CD4-positive, alpha-beta T cell treated with Interferon alpha-2 for 1 hour (primary cell): ENCODE measurements at places on chromosomes 12 and 14.

DNA sequence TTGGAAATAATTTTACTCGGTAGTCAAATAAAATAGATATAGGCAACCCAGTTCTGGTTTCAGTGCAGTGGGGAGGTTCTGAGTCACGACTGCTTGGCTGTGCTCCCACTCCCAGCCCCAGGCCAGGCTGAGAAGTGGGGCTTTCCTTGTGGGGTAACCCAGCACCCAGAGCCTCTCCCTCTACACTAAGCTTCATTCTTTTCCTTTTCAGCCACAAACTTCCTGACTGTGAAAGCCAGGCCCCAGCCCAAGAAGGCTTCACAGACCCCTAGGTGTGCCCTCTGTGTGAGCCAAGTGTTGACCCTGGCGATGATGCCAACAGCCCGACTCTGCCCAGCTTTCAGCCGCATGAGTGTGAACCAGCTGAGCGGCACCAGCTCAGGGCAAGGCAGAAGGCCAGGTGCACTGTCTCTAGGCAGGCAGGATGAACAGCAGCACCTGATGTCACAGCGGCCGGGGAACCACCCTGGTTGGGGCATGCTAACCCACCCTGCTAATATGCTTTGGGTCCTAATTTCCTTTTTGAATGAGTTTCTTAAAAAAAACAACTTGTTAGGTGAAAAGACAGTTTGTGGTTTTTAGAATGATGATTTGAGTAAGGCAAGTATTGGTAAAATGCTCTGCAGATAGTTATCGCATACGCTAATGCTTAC, 42.2 kb upstream of the ATP23 start:
- DNase-seq: peak; percentile 87

DNA sequence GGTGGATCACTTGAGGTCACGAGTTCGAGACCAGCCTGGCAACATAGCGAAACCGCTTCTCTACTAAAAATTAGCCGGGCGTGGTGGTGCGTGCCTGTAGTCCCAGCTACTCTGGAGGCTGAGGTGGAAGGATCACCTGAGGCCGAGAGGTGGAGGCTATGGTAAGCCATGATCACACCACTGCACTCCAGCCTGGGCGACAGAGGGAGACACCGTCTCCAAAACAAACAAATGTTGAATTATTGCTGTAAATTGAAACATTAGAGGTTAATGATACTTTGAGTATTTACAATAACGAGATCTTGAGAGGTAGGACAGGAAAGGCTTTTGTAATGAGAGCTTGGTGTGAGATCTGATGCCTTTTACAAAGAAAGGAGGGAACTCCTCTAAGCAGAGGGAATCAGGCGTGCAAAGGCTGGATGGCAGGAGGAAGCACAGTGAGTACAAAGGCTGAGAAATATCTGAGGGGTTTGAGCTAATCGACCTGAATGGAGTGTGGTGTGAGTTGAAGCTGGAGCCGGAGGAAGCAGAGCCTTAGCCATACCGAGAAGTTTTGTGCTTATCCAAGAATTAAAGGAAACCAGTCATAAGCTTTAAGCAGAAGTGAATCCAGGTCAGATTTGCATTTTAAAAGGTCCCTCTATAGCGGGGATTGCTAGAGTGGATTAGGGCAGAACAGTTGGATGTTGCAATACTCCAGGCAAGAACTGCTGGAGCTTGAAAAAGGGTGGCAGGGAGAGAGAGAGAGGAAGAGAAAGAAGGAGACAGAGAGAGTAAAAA, 1.1 kb downstream of the RHNO1 start:
- no peak for DNase-seq

GRCh38 chr14:64823305-64823861, 56.3 kb downstream of the SPTB start:
- peak; percentile 61 for DNase-seq

- no peak for DNase-seq
Measured at GRCh38 chr12:111412830-111413441, 7.2 kb downstream of the SH2B3 start.

- DNase-seq: no peak
Measured at GRCh38 chr12:62792236-62792870, 142.6 kb downstream of the PPM1H start.

- DNase-seq: peak; percentile 46
Measured at GRCh38 chr14:21894003-21894897, 220.6 kb upstream of the OR4E1 start.

DNA sequence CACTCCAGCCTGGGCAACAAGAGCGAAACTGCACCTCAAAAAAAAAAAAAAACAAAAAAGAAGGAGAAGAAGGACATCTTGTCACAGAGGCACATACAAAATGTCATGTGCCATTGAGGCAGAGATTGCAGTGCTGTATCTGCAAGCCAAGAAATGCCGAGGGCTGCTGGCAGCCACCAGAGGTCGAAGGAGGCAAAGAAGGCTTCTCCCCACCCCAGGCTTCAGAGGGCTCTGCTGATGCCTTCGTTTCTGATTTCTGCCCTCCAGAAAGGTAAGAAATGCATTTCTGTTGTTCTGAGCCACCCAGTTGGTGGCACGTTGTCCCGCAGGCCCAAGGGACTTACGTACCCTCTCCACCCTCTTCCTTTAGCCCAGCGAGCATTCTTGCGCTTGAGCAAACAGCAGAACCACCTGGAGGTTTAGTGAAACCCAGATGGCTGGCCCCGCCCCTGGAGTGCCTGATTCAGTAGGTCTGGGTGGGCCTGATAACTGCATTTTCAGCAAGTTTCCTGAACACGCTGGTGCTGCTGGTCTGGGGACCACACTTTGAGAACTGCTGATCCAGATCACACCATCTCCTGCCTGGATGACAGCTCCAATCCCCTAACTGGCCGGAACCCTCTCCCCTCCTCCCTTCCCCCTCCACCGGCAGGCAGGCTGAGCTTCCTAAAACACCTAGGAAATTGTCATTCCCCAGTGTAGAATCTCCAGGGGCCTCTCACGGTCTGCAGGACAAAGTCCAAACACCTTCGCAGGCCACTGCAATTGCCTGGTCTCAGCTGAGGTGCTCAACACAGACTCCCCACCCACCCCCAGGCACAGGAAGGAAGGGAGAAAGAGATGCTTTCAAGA, 21.1 kb upstream of the SCARB1 start:
- DNase-seq: peak; percentile 58

GRCh38 chr12:1362143-1362662, 232.2 kb downstream of the FBXL14 start:
- DNase-seq: no peak

DNA sequence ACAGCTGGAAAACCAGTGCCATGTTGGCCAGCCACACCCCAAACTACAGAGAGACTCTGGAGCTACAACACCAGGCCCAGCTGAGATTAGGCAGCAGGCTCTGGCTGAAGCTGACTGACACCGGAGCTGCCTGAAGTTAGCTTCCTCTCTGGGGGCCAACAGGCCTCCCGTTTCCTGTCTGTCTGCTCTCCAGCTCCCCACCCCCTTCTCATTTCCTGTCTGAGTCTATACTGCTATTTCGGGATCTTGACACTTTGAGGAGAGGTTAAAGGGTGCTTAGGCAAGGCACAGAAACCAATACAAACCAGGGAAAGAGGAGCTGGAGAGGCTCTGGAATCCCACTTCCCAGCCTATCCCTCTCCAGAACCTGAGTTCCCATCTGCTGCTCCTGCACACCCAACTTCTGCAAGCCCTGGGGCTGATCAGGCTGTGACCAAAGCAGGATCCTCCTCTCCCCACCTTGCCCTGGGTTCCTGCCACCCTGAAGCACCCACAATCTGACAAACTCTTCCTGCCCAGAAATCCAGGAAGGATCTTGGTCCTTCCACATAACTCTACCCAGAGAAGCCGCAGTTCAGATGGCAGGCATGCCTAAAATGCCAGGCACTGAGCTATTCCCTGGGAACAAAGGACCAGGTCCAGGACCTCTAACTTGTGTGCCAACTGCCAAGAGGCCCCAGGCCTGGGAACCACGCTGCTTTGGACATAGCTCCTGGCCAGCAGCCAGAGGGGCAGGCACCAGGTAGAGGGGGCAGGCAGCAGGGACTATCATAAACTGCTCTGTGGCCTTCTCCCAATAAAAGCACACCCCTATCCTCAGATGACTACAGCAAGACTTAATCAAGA, 39.9 kb downstream of the PRPF40B start:
- peak; percentile 86 for DNase-seq

- DNase-seq: no peak
Measured at GRCh38 chr12:26746121-26746714, 86.8 kb downstream of the ITPR2 start.

GRCh38 chr14:92619671-92620456, 106.3 kb downstream of the RIN3 start:
- DNase-seq: no peak

- no peak for DNase-seq
Measured at GRCh38 chr14:94054936-94055335, 26.1 kb downstream of the DDX24 start.

DNA sequence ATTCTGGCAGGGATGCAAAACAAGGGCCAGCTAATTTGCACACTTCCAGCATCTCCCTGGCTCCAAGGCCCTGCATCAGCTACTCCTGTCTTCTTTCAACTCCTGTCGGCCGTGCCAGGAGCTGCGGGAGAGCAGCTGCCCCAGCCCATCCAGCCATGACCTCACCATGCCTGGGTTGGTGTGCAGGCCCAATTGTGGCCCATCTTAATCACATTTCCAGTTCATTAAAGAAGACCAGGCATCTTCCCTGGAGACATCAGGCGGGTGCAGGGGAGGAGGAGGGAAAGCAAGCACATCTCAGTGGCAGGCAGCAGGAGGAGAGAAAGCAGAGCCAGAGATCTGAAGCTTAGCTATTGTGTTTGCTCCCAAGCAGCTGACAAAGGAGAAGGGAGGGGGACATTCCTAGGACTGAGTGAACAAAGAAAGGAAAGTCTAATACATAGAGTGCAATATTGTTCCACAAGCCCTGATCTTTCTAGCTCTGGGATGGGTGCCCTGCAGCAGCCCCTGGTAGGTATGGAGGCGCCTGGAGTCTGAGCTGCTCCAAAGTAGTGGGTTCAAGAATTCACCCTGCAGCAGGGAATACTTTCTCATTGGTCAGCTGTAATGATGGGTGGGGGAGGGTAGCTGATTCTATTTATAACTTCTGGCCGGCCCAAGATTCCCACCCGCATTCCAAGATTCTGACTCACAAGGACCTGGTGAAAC, 40.1 kb downstream of the VWF start:
- DNase-seq: no peak

DNA sequence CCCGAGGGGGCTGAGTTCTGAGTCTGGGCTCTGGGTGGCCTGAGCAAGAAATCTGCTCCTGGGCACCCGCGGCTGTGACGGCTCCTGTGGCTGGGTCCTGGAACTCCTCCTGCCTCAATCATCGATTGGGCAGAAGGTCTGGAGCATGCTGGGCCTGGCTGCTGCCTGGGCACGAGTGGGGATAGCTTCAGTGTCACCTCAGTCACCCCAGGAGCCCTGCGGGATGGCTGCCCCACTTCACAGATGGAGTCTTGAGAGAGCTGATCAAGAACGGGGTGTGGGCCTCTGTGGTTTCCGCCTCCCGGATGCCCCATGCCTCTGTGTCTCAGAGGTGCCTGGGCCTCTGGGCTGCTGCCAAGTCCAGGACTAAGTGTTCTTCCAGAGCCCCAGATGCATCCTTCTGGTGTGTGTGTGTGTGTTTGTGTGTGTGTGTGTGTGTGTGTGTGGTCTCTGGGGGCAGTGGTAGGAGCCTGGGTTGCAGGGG, 185.6 kb upstream of the C14orf180 start:
- peak; percentile 67 for DNase-seq

- DNase-seq: no peak
Measured at GRCh38 chr14:51564460-51564859, 87.2 kb upstream of the FRMD6 start.

- DNase-seq: no peak
Measured at GRCh38 chr12:117026343-117026742, 72.9 kb downstream of the TESC start.

DNA sequence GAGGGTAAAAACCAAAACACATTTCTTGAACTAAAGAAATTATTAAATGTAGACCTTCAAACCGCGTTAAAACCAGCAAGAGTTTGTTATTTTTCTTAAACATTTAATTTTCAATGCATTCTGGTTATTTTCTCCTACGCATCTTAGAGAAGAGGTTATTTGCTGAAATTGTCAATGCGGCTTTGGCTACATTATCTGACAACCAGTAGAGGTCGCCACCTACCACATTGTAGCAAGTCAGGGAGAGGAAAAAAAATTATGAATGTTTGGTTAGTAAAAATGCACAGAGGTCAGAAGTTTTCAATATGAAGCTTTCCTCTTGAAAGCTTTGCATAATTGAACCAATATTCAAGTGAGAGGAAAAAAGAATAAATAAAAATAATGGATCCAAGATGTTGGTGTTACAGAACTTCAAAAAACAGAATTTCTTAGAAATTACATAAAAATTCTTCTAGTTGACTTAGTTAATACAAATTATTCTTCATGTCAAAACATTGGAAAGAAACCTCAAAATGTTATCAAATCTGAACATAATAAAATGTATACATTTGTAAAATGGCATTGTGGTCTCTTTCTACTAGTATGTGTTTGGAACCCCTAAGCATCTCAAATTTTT, 159.4 kb upstream of the TMTC2 start:
- DNase-seq: peak; percentile 40

DNA sequence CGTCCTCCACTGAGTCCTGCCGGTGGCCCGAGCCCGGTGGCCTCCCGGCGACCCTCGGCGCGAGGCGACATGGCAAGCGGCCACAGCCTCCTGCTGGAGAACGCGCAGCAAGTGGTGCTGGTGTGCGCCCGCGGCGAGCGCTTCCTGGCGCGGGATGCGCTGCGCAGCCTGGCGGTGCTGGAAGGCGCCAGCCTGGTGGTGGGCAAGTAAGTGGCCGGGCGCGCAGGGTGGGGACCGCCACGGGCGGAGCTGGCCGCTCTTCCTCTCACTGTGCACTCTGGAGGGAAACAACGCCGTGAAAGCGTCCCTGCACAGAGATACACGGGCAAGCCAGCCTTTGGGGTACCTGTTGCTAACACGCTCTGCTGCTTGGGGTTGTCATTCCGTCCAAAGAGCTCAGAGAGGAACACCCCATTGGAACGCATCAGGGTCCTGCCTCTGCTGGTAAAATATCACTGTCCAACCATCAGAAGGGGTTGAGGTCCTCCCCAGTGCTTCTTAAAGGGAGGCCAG, at the start of gene AMDHD1:
Gene AMDHD1, plus strand, starts transcription at position 2 of the 513 bp plus-strand sequence. Its CDS starts 68 bp downstream, at position 70.
- DNase-seq: peak; percentile 40

- DNase-seq: no peak
Measured at GRCh38 chr14:96574633-96575632, 72.8 kb downstream of the PAPOLA start.

DNA sequence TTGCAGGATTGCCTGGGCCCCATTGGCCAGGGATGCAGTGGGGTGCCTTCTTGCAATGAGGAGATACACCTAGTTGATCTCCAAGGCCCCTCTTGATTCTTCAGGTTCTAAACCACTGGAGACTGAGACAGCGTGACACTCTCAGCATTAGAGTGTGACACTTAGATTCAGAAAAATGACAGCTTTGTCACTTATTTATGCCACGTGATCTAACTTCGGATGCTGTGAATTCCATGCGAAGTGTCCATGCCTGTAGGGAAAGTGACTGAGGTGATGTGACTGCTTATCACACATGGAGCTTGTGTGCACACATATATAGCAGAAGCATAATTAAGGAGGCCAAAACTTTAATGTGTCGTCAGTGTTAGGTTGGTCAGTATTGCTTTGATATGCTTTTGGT, 30.4 kb downstream of the FBXW8 start:
- DNase-seq: no peak

DNA sequence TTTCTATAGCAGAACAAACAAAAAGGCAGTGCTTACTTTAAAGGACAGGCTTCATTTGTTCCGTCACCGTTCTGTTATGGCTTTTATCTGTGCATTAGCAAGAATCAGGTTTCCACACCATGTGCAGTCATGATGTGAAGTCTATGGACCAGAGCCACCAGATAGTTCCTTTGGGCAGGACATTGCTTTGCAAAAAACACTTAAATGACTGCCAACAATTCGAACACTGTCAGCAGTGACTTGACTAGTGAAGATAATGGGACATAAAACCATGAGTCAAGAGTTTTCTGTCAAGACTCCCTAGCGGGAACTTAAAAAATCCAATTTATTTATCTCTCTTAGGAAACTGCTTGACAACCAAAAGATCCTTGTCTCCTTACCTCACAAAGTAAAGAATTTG, 80.3 kb downstream of the NKX2-1 start:
- DNase-seq: no peak
